ENCODE measurements at places on chromosomes 4 and X.

DNA sequence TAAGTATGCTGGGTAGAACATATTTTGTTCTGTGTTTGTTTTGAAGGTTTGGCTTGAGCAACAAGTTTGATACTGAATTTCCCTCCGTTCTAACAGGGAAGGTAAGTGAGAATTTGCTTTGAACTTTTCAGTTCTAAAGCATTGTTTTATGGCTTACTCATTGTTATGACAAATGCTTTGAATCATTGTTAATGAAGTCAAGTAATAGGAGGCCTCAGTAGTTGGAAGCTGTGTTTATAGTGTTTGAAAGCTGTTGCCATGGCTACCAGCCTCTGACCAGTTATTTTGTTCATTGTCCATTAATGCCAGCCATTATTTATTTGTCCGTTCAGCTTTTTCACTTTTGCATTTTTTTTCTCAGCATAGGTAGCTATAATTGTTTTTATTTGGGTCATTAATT lies 14.4 kb downstream of the CHIC1 start:
- no peak for DNase-seq

GRCh38 chrX:130085551-130086446 lies 24.5 kb downstream of the ELF4 start:
- DNase-seq: no peak

- no peak for DNase-seq
Measured at GRCh38 chr4:13640149-13640940, 12.8 kb upstream of the BOD1L1 start.

DNA sequence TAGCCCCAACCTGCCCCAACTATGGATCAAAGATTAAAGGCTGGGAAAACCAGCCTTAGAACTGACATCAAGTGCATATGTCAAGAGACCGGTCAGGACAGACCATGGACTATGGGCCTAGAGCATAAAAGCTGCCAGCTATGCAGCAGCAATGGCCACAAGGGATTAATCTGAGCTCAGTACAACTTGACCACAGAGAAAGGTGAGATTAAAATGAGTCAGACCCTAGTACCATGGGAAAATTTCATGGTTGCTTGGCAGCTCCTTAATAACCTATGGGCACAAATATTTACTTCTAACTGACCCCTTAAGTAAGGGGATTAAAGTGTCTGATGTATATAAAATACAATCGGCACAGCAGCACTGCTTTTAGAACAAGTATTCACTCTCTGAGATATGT lies 54.4 kb downstream of the CBR4 start:
- no peak for DNase-seq

GRCh38 chr4:827209-828081 lies 1.5 kb upstream of the CPLX1 start:
- DNase-seq: no peak

GRCh38 chrX:31260351-31260750 lies 188.5 kb upstream of the FTHL17 start:
- DNase-seq: no peak

DNA sequence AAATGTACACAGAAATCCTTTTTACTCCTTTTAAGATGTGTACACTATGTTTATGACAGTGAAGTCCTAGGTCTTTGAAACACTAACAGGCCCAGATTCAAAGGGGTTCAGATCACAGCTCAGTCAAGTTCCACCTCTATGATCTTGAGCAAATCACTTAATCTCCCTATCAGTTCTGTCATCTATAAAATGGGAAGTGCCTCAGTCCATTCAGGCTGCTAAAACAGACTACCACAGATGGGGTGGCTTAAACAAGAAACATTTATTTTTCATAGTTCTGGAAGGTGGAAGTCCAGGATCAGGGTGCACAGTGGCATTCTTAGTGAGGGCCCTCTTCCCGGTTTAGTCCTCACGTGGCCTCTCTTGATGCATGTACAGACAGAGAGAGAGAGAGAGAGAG lies 117.1 kb downstream of the CORIN start:
- no peak for DNase-seq

Data from T-helper 9 cell (primary cell).